Caco-2 (cell line): ENCODE measurements at places on chromosomes 5 and 9. TPM values are rescaled to one million over a fixed set of nuclear protein-coding genes. Genes with fewer than 3 reads are reported as not detected.
A peak's percentile ranks its signal among the peaks of the same experiment; 100 is the strongest.

GRCh38 chr9:38747067-38747466 is 27.1 kb upstream of the FAM240B start:
- DNase-seq = no peak

- peak; percentile 32 for DNase-seq
Measured at GRCh38 chr5:53480416-53481158, at the start of gene FST. TSS of gene FST (plus strand) at chr5:53480629. CDS start at chr5:53480792, 163 bp downstream.

GRCh38 chr5:173281910-173282309 is 46.3 kb downstream of the STC2 start:
- no peak for DNase-seq

- DNase-seq = no peak
Measured at GRCh38 chr5:100723229-100723628, 179.9 kb downstream of the ST8SIA4 start.

GRCh38 chr5:102975457-102976182 is 144.3 kb downstream of the GIN1 start:
- DNase-seq = no peak

GRCh38 chr5:16797951-16798350 is 138.1 kb downstream of the MYO10 start:
- DNase-seq = no peak

GRCh38 chr5:61329550-61330128 is 2.4 kb upstream of the ZSWIM6 start:
- no peak for DNase-seq

DNA sequence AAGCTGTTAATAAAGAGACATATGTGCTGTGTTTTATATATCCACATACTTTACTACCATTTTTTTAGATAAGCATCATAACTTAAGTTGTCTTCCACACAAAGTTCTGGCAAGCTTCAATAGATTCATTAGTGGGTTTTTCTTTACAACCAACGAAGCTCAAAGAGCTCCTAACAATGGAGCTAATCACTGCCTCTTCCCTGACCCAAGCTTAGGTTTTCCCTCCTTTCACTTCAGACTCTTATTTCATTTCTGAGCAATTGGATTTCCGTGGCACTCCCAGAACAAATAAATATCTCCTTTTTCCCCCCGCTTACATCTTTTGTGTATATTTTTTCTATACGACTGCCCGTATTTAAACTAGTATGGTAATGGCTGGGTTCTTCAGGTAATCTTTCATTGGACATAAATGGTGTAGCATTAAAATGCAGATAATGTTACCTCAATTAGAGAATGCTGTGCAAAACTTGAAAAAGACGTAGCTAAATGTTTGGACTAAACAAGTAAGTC is 275.5 kb upstream of the TMEM161B start:
- DNase-seq = no peak

DNA sequence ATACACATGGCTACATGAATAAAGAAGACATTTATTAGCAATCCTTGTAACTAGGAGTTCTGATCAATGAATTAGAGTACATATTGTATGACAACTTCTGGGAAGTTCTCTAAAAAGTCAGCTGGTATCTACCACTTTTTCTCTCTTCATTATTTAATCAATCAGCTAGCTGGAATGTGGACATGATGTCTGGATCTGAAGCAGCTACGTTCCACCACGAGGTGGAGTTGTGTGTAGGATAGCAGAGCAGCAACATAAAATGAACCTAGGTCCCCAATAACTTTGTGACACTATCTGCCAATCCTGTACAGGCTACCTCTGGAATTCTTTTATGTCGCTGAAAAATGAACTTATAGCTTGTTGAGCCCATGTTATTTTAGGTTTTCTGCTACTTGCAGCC is 32.9 kb upstream of the ENTREP1 start:
- no peak for DNase-seq

DNA sequence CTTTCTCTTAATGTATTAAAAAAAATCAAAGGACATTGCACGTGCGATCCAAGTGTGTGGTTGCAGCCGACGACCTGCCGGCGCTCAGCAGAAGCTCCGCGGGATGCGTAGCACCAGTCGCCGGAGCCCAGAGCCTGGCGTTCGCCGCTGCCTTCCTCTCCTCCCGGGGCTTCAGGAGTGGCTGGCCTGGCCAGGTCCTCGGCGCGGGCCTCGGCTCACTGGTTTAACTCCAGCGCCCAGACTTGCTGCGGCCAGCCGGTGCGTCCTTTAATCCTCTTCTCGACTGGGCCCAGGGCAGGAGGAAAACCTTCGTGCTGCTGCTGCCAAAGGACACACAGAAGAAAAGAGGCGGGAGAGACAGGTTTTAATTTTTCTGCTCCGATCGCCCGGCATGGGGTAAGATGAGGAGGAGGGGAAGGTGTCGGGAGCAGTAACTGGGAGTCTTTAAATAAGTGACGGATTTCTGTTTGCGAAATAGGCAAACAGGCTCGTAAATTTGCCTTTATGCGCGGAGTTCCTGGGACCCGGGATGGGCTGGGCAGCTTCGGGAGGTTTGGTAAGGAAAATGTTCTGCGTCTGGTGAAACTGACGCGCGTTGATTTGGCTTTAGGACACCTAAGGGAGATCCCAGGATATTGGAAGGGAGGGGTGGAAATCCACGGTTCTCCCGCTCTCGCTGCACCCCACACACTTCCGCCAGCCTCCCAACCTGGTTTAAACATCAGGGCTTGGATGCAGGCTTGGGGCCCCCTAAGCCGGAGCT is 2.3 kb downstream of the HAND1 start:
- DNase-seq = no peak

DNA sequence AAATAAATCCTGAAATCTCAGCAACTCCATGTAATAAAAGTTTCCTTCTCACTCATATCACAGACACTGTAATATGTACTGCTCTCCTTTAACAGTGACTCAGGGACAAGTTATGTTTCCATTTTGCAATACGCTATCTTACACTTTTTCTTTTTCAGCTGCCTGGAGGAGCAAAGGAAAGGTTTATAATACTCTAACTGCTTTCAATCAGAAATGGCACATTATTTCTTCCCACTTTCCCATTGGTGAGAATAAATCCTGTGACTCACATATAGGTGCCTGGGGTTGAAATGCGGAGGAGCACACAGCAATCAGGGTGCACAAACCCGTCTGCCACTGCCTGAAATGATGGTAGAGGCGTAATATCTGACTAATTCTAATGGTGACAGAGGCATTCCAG is 186.6 kb downstream of the HINT1 start:
- DNase-seq = no peak

DNA sequence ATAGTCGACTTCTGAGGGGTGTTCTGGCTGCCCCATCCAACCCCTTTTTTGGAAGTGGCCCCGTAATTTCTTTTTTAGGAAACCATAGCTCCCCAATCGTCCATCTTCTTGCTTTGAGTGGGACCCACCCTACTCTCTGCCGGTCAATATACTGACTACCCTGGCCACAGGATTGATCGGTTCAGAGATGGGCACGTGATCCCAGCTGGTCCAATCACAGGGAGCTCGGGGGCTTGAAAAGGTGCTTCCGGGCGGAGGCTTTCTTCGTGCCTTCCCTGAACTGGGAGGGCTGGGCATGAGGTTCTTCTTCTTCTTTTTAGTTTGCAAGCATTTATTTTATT is 78.7 kb upstream of the SH3PXD2B start:
- no peak for DNase-seq

- DNase-seq = no peak
Measured at GRCh38 chr9:121262423-121262822, 5.5 kb upstream of the GSN start.

DNA sequence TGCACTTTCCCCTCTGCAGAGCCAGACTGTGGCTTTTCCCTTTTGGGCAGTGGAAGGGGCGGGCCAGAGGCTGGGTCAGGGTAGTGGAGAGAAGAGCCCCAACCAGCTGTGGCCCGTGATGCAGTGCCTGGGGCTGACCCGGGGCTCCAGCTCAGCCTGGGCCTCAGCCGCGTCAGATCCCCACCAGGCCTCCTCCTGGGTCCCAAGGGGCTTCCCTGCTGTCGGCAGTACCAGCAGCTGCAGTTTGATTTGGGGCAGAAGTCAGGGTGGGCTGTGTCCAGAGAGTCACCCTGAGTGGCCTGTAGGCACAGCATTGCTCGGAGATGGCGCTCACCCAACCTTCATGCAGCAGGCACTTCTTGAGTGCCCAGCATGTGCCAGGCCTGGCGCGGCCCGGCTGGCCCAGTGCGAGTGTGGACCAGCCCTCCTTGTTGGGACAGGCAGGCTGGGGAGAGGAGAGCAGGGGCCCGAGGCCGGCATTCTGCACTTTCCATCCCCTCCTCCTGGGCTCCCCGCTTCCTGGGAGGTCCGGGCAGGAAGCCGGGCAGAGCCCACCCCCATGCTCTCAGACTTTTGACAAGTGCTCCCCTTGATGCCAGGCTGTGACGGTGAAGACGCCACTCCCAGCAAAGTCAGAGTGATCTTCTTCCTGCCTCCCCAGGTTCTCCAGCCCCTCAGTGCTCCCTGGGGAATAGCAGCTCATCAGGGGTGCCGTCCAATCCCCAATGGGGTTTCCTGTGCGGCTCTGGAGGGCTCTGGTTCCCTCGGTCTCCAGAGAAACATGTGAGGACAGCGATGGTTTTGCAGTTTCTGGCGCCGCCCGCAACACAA is 88.3 kb upstream of the COL5A1 start:
- no peak for DNase-seq

GRCh38 chr5:1732238-1732941 is 67.2 kb downstream of the MRPL36 start:
- DNase-seq = no peak

GRCh38 chr5:84403773-84404172 is 19.1 kb upstream of the EDIL3 start:
- no peak for DNase-seq

DNA sequence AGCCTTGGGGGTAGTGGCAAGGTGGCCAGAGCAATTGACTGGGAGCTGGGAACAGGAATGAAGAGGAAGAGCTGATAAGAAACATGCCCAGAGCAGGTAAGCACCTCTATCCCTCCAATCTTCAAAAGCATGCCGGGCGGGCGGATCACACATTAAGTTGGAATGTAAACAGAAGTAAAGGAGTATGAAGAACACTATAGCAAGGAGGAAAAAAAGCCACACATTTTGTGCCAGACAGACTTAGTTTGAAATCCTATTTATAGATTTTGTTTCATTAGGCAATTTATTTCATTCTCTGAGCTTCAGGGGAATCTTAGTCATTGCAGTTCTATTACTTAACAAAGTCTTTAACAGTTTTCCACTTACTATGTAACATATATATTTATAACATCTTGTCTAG is 173.9 kb upstream of the TNC start:
- peak; percentile 84 for DNase-seq

- DNase-seq = no peak
Measured at GRCh38 chr9:9521033-9521779, 1091.6 kb downstream of the PTPRD start.

DNA sequence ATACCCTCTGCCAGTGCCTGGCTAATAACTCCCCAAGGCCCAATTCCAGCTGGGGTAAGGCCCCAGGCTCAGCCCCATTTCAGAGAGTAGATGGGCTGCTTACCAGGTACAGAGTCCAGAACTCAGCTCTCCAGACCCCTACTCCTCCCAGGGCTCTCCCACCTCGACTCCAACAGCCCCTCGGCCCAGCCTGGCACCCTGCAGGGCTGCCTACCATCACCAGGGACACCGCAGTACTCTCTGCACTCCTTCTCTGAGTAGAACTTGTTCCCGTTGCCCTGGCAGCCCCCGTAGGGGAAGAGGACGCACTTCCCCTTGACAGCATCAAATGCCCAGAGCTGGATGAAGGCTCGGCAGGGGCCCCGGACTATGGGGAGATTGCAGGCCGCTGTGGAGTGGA is 17.4 kb downstream of the AMBP start:
- no peak for DNase-seq

- DNase-seq = peak; percentile 16
Measured at GRCh38 chr5:170635706-170636105, 131.9 kb downstream of the KCNIP1 start.

PCDHB15 gene
- 0.21 TPM in 1 of 2 replicates, not detected in the other for total RNA-seq

WNT8A gene
- total RNA-seq = not detected in 2 replicates

FGFR4 gene
- 186 and 190 TPM in 2 replicates for total RNA-seq

SEMA4D gene
- total RNA-seq = 16.0 and 17.1 TPM in 2 replicates
